ENCODE measurements at places on chromosomes 6 and 20.

- DNase-seq, result no peak
Observed at GRCh38 chr6:144285548-144285797, 338 bp downstream of the UTRN start.

DNA sequence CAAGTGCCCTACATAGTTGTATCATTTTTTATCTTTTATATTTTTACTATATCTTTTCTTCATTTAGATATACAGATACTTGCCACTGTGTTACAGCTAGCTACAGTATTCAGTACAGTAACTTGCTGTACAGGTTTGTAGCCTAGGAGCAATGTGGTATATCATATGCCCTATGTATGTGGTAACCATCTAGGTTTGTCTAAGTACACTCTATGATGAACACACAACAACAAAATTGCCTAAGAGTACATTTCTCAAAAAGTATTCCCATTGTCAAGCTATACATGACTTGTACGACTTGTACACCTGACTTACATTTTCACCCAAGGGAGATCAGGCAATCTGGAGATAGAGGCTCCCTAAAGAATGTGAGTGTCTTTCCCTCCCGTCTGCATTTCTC is 8.2 kb downstream of the ELOVL5 start:
- no peak for DNase-seq

GRCh38 chr6:15546591-15546990 is 116.2 kb downstream of the DTNBP1 start:
- no peak for DNase-seq

DNA sequence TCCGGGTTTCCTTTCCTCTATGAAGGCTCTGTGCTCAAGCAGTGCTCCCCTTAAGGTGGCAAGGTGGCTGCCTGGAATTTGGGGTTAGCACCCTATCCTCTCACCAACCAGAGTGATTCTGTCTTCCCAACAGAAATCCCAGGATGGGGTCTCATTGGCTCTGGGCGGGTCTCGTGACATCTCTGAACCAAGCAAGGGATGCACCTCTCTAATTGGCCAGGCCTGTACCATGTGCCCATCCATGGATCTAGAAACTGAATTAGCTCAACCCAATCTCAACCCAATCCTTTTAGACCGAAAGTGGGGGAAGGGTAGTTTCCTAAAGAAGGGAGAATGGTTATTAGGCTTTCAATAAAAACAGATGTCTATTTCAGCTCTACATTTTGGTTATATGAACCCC is 17.6 kb upstream of the MBOAT1 start:
- DNase-seq, result no peak

DNA sequence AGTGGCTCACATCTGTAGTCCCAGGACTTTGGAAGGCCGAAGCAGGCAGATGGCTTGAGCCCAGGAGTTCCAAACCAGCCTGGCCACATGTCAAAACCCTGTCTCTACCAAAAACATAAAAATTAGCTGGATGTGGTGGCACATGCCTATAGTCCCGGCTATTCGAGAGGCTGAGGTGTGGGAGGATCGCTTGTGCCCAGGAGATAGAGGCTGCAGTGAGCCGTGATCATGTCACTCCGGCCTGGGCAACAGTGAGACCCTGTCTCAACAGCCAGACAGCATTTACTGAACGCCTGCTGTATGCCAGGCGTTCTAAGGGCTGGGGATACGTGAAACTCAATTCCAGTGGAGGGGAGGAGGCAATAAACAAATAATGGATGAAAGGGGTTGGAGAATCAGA is 69.9 kb downstream of the ATP9A start:
- DNase-seq, result no peak

DNA sequence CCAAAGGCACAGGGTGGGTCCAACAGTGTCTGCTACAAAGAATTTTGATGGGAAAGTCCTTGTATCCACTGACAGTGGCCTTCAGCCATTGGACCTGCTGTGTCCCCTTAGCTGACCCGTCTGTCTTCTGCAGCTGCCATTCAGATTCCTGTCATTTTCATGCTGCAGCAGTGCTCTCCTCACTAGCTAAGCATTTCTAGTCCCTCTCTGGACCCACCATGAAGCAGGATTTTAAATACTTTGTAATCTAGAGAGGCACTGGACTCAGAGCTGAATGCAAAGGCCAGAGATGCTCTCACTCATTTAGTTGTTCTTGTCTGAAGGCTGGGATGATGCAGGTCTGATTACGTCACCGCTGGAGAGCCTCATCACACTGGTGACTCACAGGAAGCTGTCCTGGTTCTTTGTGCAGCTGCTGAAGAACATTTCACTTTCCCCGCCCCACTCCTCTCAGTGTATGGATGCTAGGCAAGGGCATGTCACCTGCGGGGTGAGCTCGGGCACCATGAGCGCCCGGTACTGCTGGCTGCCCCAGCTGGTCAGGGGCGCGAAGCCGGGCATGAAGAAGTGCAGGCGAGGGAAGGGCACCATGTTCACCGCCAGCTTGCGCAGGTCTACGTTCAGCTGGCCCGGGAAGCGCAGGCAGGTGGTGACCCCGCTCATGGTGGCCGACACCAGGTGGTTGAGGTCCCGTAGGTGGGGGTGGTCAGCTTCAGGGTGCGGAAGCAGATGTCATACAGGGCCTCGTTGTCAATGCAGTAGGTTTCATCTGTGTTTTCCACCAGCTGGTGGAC is 19.4 kb upstream of the TUBB2A start:
- DNase-seq, result no peak

Measured in activated T-helper 1 cell treated with anti-CD3 and anti-CD28 coated beads, Interleukin-2, amount 50 U/mL, for 16 hours (primary cell).